Activated B cell treated with CpG ODN at 0.5 μM for 24 hours (primary cell): ENCODE measurements at places on chromosomes 11 and 22.

GRCh38 chr11:72426103-72426757 is 8.1 kb downstream of the CLPB start:
- DNase-seq, result no peak

- DNase-seq, result no peak
Observed at GRCh38 chr22:34161431-34162123, 241.3 kb upstream of the LARGE1 start.

DNA sequence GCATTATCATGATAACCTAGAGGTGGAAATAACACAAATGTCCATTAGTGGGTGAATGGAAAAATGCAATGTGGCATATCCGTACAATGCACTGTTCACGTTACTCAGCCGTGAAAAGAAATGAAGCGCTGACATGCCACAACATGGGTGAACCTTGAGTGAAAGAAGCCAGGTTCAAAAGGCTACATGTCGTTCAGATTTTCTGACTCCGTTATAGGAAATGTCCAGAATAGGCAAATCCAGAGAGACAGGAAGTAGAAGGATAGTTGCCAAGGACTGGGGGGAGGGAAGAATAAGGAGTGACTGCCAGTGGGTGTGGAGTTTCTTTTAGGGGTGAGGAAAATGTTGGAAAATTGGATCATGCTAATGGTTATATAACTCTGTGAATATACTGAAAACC is 133.8 kb downstream of the ATXN10 start:
- DNase-seq, result no peak

DNA sequence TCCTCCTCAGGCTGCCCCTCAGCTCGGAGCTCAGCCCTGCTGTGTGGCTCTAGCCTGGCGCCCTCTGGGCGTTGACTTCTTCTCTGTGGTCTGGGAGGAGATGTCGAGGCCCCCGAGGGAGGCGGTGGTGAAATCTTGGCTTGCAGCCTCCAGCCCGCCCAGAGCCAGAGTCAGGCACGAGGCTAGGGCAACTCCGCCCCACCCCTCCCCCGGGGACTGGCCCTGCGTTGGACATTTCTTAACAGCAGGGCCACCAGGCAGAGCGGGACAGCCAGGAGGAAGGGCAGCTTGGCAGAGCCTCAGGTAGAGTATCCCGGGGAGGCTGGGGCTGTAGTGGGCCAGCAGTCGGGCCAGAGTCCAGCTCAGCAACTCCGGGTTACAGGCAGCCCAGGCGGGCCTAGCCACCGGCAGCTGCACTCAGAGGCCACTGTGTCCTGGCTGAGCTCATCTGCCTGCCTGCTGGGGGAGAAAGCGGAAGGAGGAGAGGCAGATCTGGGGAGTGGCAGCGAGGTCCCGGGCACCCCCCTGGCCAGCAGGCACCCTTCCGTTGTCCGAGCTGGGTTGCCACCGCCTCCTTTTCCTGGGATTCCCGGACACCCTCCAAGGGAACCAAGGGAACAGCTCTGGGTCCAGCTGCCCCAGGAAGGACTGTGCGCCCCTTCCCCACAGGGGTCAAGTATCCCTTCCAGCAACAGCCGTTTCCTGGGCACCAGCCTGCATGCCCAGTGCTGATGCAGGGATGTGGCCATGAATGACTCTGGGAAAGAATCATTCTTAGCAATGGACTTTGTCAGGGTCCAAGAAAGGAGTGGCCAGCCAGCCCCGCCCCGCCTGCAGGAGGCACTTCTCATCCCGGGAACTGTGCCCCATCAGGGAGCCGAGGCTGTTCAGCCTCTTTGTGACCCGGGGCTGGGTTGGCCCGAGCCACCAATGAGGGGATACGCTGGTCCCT is at the start of gene ALDH3B1:
Gene ALDH3B1, plus strand, starts transcription at position 238 of the 952 bp plus-strand sequence. CDS start 4,971 bp downstream, outside the sequence.
- DNase-seq, result peak; percentile 54

GRCh38 chr22:49112176-49112575 is 715.5 kb downstream of the BRD1 start:
- no peak for DNase-seq
